ENCODE measurements at places on chromosomes 2 and 18.

DNA sequence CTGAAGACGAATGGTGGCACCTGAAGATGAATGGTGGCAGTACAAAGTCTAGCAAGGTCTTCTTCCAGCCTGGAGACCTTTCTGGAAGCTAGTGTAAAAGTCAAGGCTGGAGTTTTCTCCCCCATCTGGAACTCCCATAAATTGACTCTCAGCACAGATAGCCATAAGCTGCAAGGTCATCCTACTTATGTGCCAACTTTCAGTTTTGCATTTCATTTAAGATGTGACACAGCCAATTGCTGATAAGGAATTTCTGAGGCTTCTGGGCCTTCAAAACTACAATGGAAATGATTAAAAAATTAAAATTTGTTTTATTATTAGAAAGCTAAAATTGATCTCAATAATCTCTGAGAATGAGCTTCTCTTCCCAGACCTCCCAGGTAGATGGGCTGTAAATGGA is 10.2 kb downstream of the XDH start:
- no peak for DNase-seq

- no peak for DNase-seq
Observed at GRCh38 chr2:27889774-27890145, 427 bp downstream of the RBKS start.

- peak; percentile 45 for DNase-seq
Observed at GRCh38 chr2:26561918-26562810, 79.0 kb downstream of the CIB4 start.

DNA sequence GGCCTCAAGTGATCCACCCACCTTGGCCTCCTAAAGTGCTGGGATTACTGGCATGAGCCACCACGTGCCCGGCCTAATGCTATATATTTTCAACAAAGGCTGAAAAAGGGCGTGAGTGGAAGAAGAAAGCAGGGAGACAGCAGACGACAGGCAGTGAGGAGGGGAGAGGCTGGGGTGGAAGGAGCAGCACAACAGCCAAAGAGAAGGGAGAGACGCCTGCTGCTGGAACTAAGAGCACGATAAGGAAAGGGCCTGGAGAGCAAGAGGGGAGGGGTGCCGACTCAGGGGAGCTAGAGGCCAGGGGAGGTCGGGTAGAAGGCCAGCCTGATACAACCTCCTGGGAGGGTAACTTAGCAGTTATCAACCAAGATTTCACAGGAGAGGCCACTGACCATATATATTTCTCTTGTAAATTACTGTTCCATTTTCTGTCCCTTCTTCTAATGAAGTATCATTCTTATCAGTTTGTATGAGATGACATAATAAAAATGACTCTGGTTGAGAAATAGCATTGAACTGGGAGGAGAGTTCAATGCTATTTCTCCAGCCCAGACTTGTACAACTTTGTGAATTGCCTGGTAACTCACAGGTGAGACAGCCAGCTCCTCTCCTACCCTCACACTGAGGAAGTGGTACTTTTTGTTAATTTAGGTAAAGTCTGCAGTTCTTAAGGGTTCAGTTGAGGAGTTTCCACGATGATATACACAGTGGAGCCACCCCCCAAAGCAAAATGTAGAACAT is 5.8 kb upstream of the RNU4ATAC start:
- DNase-seq: no peak

- peak; percentile 93 for DNase-seq
Observed at GRCh38 chr18:11981192-11981542, at the start of gene IMPA2. Gene IMPA2 (plus strand): TSS chr18:11981507. CDS start chr18:11981670, 163 bp downstream.

GRCh38 chr2:217105733-217106649 is 246.1 kb upstream of the TNP1 start:
- peak; percentile 80 for DNase-seq

DNA sequence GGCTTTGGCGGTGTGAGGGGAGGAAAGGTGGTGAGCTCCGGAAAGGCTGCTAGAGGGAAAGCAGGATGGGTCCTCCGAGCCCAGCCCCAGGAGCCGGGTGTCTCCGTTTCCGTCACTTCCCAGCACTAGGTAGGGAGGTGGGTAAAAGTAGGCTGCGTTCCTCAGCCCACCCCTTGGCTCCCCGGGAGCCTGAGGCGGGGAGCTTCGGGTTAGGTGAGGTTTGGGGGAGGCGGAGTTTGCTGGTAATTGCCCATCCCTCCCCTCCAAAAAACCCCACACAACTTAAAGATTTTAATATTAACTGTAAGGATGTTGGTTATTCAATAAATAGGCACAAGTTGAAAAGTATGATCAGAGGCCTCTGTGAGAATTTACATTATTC is 552 bp upstream of the ATF2 start:
- no peak for DNase-seq

DNA sequence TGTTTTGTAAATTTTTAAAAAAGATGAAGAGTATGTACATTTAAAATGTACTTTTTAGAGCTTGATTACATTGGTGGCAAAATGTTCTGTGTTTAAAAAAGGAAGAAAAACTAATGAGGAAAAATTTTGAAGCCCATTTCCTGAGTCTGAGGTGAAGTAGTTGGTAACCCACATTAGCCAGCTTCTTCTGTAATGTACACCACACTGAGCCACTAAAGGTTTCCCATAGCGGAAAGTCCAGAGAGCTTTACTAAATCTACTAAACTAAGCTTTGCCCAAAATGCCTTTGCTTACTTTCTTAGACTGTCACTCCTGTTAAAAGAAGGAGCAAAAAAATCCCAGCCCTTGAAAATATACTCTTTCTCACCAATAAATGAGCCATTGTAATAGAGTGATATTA is 804.8 kb upstream of the ZEB2 start:
- no peak for DNase-seq

- no peak for DNase-seq
Observed at GRCh38 chr18:26503382-26503781, 45.0 kb downstream of the KCTD1 start.

GRCh38 chr2:147310335-147311057 is 534.3 kb upstream of the ACVR2A start:
- no peak for DNase-seq

GRCh38 chr2:45000341-45000901 is 8.8 kb downstream of the SIX2 start:
- DNase-seq: no peak

- peak; percentile 64 for DNase-seq
Observed at GRCh38 chr2:105102963-105103421, 65.1 kb downstream of the MRPS9 start.

DNA sequence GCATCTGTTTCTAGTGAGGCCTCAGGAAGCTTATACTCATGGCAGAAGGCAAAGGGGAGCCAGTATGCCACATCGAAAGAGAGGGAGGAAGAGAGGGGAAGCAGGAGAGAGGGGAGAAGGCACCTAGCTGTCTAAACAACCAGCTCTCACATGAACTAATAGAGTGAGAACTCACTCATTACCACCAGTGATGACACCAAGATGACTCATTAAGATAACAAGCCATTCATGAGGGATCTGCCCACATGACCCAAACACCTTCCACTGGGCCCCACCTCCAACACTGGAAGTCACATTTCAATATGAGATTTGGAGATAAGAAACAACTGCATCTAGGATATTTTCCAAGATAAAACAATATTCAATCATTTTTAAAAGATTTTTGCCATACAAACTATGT is 753.9 kb upstream of the ZEB2 start:
- peak; percentile 27 for DNase-seq

GRCh38 chr2:238358769-238359168 is 38.5 kb downstream of the TRAF3IP1 start:
- no peak for DNase-seq

GRCh38 chr2:143415571-143415970 is 286.4 kb downstream of the ARHGAP15 start:
- no peak for DNase-seq

DNA sequence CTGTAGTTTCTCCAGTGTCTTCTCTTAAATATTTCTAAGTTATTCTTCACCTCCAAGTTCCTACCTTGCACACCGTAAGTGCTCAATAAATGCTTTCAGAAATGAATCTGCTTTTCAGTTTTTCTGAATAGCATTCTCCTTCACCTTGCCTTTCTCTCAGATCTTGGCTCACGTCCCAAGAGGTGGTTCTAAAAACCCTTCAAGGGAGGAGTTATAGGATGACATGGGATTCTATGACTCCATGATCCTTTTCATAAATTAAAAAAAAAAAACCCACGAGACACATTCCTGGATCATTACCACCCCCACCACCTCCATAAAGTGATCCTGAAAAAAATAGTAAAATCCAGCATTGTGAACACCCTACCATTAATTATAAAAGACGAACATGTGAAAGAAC is 11.7 kb downstream of the KCTD1 start:
- DNase-seq: no peak

DNA sequence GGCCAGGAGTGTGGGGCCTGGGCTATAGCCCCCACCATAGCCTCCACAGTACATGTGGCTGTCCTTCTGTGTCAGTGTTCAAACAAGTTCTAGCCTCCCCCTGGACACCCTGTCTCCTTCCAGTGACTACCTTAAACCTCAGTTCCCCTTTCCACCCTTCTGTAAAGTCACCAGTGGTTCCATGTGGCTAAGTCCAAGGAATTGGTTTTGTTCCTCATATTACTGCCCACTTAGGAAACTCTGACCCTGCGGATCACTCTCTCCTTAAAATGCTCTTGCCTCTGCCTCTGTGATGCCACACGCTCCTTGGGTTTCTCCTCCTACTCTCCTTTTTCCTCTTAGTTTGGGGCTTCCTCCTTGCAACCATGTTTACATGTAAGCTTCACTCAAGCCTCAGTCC is 27.8 kb upstream of the REL start:
- no peak for DNase-seq

DNA sequence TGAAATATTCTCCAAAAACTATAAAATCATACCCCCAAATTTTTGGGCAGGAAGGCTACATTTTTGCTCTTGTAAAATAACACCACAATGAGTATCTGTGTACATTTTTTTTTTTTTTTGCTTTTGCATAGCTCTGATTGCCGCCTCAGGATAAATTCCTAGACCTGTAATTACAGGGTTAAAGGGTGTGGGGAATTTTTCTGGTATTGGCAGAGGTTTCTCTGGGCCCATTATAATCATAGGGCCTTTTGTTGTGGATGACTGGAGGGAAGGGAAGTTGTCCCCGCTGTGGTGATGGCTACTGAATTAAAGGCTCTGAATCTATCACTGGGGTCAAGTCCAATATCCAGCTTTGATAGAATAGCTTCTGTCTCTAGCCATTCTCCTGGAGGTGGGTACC is 26.6 kb downstream of the CCDC195 start:
- DNase-seq: no peak

- DNase-seq: no peak
Observed at GRCh38 chr2:219122202-219122980, 38.2 kb downstream of the NHEJ1 start.

- DNase-seq: no peak
Observed at GRCh38 chr2:15819562-15820256, 120.6 kb upstream of the MYCN start.

DNA sequence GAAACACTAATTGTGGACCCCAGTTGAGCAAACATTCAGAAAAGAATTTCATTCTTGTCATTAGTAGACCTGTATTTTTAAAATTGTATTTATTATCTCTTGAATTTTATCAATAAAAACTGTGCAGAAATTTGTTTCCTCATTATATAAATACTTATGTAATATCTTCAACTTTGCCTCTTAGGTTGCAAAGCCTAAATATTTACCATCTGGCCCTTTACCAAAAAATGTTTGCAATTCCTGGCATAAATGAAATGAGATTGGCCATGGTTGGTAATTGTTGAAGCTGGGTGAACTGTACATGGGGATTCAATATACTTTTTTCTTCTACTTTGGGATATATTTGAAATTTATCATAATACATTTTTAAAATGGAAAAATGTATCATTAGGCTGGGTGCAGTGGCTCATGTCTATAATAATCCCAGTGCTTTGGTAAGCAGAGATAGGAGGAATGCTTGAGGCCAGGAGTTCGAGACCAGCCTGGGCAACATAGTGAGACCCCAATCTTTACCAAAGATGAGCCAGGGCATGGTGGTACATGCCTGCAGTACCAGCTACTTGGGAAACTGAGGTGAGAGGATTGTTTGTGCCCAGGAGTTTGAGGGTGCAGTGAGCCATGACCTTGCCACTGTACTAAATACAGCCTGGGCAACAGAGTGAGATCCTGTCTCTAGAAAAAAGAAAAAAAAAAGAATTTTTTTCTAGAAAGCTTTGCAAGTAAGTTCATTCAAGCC is 89.0 kb downstream of the SLC66A3 start:
- DNase-seq: no peak

DNA sequence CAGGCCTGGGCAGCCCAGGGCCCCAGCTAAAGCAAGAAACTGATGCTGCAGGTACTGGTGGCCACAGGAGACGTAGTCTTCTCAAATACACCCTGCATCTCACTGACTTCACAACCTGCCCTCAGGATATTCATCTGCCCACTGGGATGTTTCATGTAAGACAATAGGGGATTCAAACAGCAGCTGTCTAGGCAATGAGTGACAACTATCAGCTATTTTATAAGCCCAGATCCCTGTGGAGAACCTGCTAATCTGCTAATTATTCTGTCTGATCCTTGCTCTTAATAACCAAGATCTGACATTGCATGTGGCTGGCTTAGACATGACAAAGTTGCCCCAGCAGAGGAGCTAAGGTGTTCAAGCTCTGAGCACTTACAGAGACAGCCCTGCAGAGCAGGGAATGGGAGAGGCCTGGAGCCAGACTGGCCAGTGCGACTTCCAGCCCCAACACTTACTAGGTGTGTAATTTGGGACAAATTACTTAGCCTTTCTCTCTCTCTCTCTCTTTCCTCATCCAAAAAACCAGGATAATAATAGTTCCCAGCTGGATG is 28.6 kb downstream of the SIGLEC15 start:
- DNase-seq: no peak

DNA sequence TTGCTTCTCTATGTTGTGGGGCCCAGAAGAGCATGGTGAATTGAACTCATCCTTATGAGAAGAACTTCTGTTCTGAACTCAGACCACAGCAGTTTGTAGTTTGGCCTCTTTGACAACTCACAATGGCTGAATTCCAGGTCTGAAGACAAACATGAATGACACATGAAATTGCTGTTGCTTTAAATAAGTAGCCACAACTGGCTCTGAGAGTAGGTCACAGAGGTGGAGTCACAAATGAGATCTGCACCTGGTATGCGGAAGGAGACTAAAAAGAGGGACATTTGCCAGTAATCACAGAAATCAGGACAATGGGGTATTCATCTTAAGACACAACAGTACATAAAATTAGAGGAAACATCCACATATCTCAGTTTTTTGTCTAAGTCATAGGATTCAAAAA is 290.3 kb upstream of the MMADHC start:
- DNase-seq: peak; percentile 13

- no peak for DNase-seq
Observed at GRCh38 chr18:44896846-44897245, 216.2 kb downstream of the SETBP1 start.

GRCh38 chr2:171319164-171319810 is 114.5 kb downstream of the METTL8 start:
- DNase-seq: no peak

GRCh38 chr2:201909348-201909747 is 103.0 kb downstream of the CDK15 start:
- DNase-seq: no peak
